Fibroblast of lung (primary cell): ENCODE measurements at places on chromosomes 1 and 21. TPM values are rescaled to one million over a fixed set of nuclear protein-coding genes. Genes with fewer than 3 reads are reported as not detected.

The TRNP1 gene
- 10.8 and 16.2 TPM in 2 replicates for total RNA-seq

DNA sequence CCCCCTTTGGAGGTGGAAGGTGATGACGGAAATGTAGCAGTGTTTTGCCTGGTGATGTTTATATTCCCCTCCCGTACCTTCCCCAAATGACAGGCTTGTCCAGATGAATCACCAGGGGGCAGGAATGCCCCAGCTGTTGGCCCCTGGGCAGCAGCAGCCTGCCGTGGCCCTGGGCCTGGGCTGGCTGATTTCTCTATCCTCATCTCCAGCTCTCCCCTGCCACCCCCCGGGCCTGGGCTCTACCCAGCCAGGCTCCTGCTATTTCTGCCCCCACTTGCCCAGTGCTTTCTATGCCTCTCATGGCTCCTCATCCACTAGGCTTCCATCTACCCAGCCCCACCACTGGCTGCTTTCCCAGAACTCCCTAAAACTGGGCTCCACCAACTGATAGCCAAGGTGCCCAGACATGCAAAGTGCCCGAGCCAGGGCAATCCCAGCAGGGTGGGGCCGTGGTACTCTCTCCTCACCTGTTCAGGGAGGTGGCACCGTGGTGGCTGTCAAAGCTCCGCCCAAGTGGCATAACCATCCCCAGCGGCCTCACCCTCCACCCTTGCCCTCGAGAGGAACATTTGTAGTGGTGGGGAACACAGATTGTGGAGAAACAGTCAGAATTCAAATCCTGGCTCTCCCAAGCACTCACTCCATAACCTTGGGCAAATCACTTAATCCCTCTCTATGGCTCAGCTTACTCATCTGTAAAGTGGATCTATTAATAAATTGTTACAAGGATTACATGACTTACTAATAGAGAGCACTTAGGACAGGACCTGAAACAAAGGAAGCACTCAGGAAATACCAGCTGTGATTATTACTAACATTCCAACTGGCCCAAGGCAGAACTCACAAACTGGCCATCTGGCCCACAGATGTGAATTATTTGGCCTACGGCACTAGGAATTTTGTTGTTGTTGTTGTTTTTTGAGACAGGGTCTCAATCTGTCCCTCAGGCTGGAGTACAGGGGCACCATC, 12.8 kb upstream of the ECE1 start:
- peak; percentile 78 for DNase-seq
- H3K4me3 ChIP-seq: no peak overlapping the region
- H3K36me3 ChIP-seq: no peaks in the 10 kb centered on the region
- H3K4me1 ChIP-seq: peaks cover 34% of the 10 kb centered on the region
- peak overlapping the region; percentile 67 for H3K27ac ChIP-seq
- H3K27me3 ChIP-seq: no peaks in the 10 kb centered on the region

- H3K36me3 ChIP-seq: peaks cover 3% of the 10 kb centered on the region
- peak overlapping the region; percentile 71 for H3K27ac ChIP-seq
- DNase-seq: no peak
- H3K27me3 ChIP-seq: no peaks in the 10 kb centered on the region
- peak overlapping the region; percentile 91 for H3K4me3 ChIP-seq
- no peaks in the 10 kb centered on the region for H3K4me1 ChIP-seq
Observed at GRCh38 chr1:172442843-172443565, 865 bp downstream of the PIGC start.

DNA sequence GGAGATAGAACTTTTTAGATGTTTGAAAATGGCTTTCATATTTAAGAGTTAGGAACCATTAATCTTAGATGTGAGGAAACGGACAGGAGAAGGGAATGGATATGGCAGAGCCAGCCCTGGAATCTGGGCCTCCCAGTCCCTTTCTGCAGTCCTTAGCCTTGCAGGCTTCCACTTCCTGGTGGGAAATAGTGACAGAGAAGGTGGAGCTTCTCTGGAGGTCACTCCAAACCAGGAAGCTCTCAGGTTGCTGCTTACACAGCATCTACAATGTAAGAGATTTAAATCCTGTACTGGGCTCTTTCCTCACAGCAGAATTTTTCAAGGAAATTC, 2.5 kb downstream of the S100A11 start:
- H3K27me3 ChIP-seq: no peaks in the 10 kb centered on the region
- peaks cover 5% of the 10 kb centered on the region for H3K4me1 ChIP-seq
- peaks cover 9% of the 10 kb centered on the region for H3K36me3 ChIP-seq
- DNase-seq: no peak

- DNase-seq: no peak
- no peaks in the 10 kb centered on the region for H3K27me3 ChIP-seq
- no peaks in the 10 kb centered on the region for H3K36me3 ChIP-seq
Observed at GRCh38 chr1:87938631-87939030, 610.0 kb downstream of the LMO4 start.
